ENCODE measurements at places on chromosomes 16 and 17.
A peak's percentile ranks its signal among the peaks of the same experiment; 100 is the strongest.

- DNase-seq, result peak; percentile 56
These were observed 184.5 kb downstream of the TANC2 start for GRCh38 chr17:63150490-63150889.

GRCh38 chr16:67268136-67268579 lies 11.2 kb upstream of the PLEKHG4 start:
- no peak for DNase-seq

DNA sequence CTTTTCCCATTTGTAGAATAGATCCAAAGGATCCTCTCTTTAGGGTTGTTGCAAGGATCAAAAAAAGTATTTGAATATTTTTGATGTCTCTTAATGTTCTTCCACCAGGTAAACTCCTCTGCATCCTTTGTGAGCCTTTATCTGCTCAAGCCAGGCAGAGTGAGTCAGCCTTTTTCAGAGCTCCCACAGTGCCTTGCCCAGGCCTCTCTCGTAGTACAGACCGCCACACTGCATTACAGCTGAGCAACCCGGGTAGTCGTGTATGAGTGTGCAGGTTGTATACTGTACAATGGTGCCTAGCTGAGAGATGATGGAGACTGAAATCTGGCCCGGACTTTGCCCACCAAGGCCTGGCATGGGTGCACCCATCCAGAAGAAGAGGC lies 20.9 kb downstream of the RHBDL3 start:
- no peak for DNase-seq

DNA sequence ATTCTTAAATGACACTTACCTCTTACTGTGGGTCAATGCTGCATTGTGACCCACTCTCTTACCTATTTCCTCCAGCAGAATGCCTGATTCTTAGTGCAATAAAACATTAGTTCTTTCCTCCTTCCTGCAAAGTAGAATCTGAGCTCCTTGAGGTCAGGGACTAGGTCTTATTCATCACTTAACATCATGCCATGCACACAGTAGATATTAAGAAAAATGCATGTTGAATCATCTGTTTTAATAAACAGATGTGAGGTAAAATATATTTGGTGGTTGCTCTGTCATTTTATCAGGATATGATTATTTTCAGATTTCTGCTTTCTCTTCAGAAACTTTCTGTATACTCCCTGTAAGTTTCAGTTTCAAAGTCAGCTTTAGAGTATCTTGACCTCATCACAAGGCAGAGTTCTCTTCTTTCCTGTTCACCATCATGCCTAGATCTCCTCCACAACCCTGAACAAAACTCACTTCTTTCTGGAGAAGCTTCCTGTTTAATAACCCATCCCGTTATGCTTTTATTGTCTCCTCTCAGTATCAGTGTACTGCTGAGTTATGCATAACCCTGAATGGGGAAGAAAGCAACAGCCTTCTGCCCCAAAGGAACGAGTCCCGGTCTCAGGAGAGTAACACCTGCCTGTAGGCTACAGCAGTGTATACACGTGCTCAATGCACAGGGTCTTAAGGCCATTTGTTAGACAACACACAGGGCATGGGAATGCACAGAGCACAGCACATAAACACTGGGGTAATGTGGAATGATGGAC lies 30.3 kb upstream of the SUPT4H1 start:
- DNase-seq, result no peak

DNA sequence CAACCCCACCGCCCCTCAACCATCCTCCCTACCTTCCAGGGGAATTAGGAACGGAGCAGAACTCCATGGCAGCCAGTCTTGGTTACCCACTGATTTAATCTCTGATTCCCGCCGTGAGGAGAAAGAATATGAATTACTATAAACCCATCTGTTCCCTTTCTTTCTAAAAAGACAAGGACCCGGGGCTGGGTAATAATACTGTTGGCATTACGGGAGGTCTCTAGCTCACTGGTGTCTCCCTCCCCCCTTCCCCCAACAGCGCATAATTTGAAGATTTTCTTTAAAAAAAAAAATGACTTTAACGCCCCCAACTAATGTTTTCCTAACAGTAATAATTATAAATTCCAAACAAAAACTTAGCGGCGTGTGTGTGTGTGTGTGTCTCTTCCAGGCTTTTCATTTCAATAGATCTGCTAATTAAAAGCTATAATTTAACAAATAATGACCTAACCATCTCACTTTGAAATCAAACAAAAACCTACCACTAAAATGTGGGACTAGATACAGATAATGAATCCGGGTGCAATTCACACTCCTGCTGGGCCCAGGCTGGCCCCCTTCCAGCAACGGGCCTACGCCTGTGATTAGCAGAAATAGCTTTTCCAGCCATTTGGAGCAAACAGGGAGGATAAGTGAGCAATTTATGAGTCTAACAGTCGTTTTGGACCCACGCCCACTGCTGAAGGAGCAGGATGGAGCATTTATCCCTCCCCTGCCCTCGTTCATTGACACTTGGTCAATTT lies 18.2 kb upstream of the BHLHA9 start:
- peak; percentile 69 for DNase-seq

- DNase-seq, result no peak
These were observed 507 bp downstream of the COA3 start for GRCh38 chr17:42798011-42798382.

Data from NCI-H524 (cell line).